Activated naive CD4-positive, alpha-beta T cell (primary cell): ENCODE measurements at places on chromosomes 5 and 9.

GRCh38 chr5:177378884-177379883, 5.0 kb upstream of the SLC34A1 start:
- DNase-seq, result no peak

DNA sequence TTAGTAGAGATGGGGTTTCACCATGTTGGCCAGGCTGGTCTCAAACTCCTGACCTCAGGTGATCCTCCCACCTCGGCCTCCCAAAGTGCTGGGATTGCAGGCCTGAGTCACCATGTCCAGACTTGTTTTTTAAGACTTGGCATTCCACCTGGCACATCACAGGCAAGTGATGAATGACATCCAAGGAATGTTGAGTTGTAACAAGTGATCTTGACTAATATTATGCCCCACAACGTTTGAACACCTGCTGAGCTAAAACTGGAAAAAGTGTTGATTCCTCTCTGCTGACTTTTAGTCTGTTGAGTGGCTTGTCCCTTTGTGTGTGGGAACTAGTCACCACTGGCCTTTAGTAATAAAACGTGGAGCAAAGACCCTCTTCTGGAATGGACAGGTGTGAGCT, 54.6 kb downstream of the SUB1 start:
- no peak for DNase-seq

DNA sequence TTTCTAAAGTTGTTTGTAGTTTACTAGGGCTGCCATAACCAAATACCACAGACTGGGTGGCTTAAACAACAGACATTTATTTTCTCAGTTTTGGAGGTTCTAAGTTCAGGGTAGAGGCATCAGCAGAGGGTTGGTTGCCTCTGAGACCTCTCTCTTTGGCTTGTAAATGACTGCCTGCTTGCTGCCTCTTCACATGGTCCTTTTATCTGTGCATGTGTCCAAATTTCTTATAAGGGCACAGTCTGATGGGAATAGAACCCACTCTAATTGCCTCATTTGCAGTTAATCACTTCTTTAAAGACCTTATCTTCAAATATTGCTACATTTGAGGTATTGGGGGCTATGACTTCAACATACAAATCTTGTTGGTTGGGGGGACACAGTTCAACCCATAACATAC, 36.8 kb downstream of the GPBP1 start:
- DNase-seq, result no peak

- DNase-seq, result no peak
Observed at GRCh38 chr5:133222040-133222439, 170.2 kb downstream of the HSPA4 start.

DNA sequence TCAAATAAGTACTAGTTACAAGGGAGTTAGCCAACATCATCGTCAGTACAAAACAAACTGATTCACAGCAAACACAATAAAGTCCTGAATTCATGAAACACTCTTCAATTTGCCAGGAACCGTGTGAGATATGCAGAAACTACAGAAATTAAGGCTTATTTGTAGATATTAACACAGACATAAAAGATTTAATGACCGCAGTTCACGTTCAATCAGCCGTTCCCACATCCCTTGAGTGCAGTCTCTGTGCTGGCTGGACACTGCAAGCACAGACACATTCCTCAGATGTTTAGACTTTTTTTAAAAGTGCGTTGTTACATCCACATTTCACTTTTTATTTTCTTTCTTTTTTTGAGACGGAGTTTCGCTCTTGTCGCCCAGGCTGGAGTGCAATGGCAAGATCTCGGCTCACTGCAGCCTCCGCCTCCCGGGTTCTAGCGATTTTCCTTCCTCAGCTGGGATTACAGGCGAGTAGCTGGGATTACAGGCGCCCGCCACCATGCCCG, 566 bp upstream of the CEP78 start:
- no peak for DNase-seq

DNA sequence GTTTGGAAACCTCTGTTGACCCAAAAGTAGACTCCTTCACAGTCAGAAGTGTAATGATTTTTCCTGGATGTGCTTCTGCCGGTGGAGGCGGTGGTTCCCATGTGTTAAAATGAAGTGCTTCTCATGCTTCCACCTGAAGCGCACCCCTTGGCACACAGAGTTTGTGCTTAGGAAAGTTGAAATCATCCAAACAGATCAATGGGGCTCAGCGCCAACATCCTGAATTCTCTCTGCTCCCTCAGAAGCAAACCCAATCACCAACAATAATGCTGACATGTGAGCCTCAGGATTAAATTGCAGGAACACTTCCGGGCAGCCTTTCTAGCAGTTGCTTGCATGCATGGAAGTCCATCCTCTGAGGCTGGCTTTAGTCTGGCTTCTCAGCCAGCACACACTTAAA, 71.0 kb downstream of the MED10 start:
- DNase-seq, result no peak

- DNase-seq, result no peak
Observed at GRCh38 chr5:113147101-113147508, 170.5 kb downstream of the DCP2 start.

- DNase-seq, result no peak
Observed at GRCh38 chr9:127561491-127562278, 50.4 kb upstream of the STXBP1 start.

GRCh38 chr9:36164989-36165388, 4.2 kb upstream of the CCIN start:
- DNase-seq, result no peak

GRCh38 chr9:115292584-115293279, 174.8 kb upstream of the TNC start:
- DNase-seq, result no peak

GRCh38 chr9:133342570-133342969, 5.4 kb downstream of the MED22 start:
- no peak for DNase-seq

DNA sequence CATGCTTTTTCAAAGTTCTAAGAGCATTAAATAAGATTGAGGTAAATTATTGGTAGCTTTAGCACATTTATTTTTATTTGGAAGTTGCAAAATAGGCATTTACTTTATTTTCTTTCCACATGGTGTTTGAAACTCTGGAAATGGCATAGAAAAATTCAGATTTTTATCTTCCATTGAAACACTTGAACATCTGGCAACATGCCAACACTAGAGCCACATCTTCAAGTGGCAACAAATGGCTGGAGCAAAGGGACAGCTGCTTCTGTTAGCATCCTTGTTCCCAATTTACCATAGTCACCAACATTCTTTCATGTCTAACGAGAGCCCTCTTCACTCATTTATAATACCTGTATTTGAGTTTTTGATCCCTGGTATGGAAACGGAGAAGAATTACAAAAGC, 539.9 kb downstream of the ZNF608 start:
- no peak for DNase-seq

- DNase-seq, result no peak
Observed at GRCh38 chr9:128411364-128412119, 9.1 kb upstream of the CERCAM start.

DNA sequence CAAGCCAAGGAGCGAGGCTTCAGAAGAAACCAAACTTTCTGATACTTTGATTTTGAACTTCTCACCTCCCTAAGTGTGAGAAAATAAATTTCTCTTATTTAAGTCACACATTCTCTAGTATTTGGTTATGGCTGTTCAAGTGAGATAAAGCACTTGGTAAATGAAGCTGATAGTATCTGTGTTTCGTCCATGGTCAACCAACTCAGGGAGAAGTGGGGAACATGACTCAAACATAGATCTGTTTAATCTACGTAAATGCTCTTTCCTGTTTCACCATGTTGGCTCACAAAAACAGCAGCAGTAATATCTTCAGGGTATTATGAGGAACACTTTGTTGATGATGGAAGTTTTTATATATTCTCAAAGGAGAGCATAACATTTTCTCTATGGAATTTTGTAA, 2167.2 kb upstream of the C9orf72 start:
- no peak for DNase-seq

GRCh38 chr5:123511290-123511647, 708 bp upstream of the CSNK1G3 start:
- DNase-seq, result no peak

GRCh38 chr5:156981481-156981880, 18.5 kb upstream of the TIMD4 start:
- no peak for DNase-seq

DNA sequence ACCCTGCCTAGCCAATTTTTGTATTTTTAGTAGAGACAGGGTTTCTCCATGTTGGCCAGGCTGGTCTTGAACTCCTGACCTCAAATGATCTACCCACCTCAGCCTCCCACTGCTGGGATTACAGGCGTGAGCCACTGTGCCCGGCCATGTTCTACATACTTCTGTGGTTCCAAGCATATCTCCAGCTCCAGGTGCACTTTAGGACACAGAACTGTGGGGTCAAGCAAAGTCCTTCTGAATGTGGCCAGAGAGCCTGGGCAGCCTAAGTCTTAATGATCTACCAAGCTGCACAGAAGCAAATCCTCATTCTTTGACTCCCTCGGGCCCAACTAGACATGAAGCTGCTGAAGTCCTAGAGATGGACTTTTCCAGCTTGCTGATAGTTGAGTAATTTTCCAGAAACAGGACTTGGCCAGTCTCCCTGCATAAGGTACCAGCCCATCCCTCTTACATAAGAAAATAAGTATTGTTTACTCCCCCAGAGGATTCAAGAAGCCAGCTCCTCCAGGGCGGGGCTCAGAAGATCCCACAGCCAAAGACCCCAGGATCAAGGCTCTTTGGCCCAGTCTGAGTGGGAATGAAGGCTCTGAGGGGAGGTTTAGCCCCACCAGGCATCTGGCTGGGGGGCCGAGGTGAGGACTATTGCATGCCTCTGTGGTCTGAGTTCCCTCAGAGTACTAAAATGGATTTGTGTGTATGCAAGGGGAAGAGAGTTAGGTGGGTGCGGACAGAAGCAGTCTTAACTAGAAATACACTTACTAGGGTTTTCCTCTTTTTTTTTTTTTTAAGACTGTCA, 8.7 kb downstream of the CLTB start:
- no peak for DNase-seq

DNA sequence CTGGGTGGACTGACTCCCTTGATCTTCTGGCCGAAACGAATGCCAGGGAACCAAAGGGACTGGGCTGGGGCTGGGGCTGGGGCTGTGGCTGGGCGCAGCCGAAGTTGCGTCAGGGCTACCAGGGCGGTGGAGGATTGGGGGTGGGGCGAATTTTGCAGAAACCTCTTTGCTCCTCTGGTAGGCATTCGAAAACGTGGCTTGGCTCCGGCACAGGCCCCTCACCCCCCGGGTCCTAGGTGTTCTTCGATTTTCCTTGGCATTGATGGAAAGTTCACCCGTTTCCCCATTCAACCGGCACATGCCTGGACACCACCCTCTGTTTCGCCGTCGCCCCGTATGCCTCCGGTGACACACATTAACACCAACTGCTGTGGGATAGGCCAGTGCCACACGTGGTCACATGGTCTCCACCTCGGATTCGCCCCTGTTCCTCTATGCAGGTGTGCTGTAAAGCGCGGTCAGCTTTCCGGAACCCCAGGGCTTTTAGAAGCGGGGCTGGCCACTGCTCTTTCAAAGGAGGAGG, 477.1 kb downstream of the SPATA31A7 start:
- DNase-seq, result no peak

DNA sequence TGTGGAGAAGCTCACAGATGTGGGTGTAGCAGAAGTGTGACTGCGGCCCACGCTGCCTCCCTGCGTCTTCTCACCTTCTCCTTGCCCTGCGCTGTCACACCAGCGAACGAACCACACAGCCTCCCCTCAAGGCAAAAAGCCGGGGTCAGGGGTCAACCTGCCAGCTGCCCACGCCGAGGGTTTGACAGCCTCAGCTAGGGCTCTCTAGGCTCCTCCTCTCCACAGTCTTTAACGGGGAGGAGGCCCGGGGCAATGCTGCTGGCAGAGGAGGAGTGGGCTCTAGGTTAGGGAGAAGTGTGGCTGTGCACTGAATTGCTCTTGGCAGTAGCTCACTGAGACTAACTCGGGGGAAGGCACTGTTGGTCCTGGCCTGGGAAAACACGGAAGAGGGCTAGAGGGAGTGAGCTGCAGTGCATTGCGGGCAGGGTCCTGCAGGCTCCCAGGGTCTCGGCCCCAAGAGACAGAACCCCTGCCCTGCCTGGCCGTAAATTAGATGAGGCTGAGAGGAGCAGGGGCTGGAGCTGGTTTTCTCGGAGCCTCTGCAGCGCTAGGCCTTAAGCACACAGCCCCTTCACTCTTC, 4.2 kb upstream of the TRIM52 start:
- no peak for DNase-seq

- no peak for DNase-seq
Observed at GRCh38 chr5:122327110-122327509, 15.1 kb downstream of the SNCAIP start.

GRCh38 chr5:6085341-6085860, 292.9 kb downstream of the MED10 start:
- no peak for DNase-seq

GRCh38 chr9:130834371-130835336, at the start of gene ABL1:
Gene ABL1, plus strand, starts transcription at chr9:130835254. Its CDS starts 193 bp downstream, at chr9:130835447.
- no peak for DNase-seq

- no peak for DNase-seq
Observed at GRCh38 chr5:73946278-73946677, 320.3 kb downstream of the ARHGEF28 start.

DNA sequence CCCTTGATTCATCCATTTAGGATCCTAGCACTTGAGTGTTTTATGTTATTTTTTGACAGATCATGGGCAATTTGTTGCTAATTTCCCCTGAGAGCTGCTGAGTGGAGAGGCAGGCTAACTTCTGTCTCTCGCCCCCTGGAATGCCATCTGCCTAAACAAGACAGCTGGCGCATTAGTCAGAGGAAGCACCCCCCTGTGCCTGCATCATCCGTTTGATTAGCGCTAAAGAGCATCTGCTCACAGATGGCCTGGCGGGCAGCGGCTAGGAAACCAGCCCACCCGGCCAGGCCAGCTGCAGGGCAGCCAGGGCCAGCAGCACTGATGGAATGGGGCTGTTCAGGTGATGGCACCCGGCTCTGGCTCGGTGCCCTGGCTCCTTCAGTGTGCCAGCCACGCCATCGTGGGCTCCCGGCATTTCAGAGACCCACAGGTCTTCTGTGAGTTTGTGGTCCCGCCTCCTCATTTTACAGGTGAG, 22.9 kb upstream of the ASS1 start:
- no peak for DNase-seq

DNA sequence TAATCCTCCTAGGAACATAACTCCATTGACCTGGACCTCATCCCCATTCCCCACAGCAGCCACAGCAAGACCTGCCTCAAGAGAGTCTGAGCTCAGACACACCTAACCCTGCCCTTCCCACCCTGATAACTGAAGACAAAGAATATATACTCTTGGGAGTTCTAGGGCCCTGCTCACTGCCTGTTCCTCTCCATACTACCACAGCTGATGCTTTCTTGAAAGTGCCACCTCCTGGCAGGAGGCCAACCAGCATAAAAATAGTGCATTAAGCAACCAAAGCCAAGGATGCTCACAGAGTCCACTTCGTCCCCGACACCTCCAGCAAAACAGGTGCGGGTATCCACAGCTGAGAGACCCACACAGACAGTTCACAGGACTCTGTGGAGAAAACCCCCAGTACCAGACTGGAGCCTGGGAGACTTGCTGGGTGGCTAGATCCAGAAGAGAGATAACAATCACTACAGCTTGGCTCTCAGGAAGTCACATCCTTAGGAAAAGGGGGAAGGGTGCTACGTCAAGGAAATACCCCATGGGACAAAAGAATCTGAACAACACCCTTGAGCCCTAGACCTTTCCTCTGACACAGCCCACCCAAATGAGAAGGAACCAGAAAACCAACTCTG, 23.5 kb downstream of the FAM114A2 start:
- DNase-seq, result no peak
